ENCODE measurements at places on chromosomes 11 and 22. TPM values are rescaled to one million over a fixed set of nuclear protein-coding genes. Genes with fewer than 3 reads are reported as not detected.

Gene MYOD1
- total RNA-seq, result not detected

Gene CHRNA10
- total RNA-seq, result 0.78 TPM

- DNase-seq, result no peak
These were observed 15.2 kb downstream of the UFD1 start for GRCh38 chr22:19463491-19464469.

DNA sequence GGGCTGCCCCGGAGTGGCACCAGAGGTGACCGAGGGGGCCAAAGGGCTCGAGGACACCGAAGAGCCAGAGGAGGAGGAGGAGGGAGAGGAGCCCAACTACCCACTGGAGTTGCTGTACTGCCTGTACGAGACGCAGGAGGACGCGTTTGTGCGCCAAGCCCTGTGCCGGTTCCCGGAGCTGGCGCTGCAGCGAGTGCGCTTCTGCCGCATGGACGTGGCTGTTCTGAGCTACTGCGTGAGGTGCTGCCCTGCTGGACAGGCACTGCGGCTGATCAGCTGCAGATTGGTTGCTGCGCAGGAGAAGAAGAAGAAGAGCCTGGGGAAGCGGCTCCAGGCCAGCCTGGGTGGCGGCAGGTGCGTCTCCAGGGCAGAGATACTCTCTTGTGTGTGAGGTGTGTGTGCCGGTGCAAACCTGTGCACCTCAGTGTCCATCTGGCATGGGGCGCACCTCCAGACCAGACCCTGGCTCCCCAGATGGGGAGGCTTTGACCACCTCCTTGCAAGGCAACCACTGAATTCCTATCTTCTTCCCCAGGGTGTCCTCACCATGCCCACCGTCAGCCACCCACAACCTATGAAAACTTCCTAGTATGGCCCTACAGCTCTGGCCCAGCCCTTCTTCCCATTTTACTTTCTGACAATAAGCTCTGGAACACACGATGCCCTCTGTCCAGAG lies 3.4 kb downstream of the NLRP6 start:
- DNase-seq, result peak; percentile 46

DNA sequence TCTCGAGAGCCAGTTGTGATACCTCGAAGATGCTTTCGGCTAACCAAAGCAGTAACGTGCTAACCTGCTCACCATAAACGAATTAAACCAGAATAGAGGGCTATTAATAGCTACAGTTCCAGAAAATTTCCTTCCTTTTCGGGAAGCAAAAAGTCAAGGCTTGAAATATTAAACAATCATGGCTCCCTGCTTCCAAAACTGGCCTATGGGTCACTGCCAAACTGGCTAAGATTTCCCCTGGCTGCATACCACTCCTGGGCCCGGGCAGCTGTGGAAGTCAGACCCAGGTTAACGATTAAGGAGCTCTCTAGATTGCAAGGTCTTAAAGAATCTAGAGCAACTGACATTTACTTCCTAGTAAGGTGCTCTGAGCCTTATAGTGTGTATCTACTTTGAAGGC lies 1.7 kb downstream of the AMOTL1 start:
- DNase-seq, result no peak

DNA sequence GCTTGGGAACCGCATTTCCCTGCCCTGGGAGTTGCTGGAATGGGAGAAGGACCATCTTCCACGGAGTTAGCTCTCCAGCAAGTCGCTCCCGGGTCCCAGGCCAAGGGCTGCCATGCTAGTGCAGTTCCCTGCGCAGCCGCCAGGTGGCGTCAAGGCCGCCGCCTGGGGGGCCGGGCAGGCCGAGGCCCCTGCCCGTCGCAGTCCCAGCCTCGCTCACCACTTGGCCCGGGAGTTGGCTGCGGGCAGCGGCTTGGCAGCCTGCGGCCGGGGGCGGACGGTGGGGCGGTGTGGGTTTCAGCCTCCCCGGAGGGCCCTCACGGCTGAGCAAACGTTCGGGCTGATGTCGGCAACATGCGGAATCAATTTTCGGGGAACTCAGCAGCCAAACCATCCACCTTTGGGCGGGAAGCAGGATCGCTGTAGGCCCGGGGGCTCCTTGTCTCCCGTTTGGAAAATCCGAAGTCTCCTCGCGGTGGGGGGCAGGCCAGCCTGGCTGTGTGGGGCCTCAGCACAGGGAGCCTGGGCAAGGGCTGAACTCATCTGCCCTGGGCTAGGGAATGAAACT lies 415.1 kb downstream of the SOX6 start:
- peak; percentile 69 for DNase-seq

- no peak for DNase-seq
These were observed 21.2 kb downstream of the ARL14EP start for GRCh38 chr11:30344085-30344484.

GRCh38 chr11:73375830-73376159 lies 404 bp upstream of the RELT start:
- DNase-seq, result no peak

GRCh38 chr22:47813661-47814060 lies 1051.2 kb downstream of the TBC1D22A start:
- DNase-seq, result no peak

DNA sequence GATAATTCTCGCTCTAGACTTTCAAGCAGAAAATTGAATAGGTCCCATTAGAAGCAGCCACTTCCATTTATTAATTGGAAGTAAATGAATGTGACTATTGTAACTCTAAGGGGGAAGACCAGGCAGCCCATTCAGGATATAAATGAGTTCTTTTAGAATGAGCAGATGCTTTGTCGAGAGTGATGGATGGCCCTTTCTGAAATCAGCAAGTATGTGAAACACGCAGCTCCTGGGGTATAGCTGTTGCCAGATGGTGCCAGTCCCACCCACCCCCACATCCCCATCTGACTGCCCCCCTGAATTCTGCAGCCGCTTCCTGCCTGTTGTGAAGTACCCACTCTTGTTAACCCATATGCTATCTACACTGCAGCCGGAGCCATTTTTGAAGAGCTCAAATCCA lies 3.7 kb downstream of the SLC15A3 start:
- no peak for DNase-seq

- no peak for DNase-seq
These were observed 122.3 kb downstream of the SHANK2 start for GRCh38 chr11:71130106-71130505.

DNA sequence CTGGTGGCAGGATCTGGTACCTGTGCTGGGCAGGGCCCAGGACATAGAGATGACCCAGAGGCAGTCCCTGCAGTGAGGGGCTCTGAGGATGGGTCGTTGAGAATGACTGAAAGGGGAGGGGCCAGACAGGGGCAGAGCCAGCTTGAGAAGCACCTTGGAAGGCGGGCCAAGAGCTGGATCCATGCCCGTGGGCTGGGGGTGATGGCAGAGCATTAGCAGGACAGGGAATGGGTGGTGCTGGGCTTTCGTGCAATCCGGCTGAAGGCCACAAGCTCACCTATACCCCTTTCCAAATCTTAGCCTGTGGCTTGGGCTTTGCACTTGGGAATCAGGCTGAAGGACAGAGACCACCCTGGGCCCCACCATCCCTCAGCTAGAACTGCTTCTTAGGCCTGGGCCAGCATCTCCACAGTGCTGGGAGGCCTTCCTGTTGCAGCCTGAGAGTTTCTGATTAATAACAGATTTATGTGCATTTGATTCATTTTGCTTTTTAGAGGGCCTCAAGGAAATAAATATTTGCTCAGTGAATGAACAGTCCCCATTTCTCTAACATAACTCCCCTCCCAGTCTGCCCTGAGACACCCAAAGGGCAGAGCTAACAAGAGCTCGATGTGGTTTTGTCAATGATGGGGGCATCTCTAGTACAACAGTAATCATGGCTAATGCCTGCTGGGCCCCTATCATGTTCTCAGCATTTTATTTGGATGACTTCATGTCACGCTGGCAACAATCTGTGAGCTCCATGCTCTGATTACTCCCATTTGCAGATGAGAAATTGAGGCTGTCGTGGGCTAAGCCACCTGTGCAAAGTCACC lies 39.3 kb downstream of the RIBC2 start:
- no peak for DNase-seq
